ENCODE measurements at places on chromosomes 1 and 21.

DNA sequence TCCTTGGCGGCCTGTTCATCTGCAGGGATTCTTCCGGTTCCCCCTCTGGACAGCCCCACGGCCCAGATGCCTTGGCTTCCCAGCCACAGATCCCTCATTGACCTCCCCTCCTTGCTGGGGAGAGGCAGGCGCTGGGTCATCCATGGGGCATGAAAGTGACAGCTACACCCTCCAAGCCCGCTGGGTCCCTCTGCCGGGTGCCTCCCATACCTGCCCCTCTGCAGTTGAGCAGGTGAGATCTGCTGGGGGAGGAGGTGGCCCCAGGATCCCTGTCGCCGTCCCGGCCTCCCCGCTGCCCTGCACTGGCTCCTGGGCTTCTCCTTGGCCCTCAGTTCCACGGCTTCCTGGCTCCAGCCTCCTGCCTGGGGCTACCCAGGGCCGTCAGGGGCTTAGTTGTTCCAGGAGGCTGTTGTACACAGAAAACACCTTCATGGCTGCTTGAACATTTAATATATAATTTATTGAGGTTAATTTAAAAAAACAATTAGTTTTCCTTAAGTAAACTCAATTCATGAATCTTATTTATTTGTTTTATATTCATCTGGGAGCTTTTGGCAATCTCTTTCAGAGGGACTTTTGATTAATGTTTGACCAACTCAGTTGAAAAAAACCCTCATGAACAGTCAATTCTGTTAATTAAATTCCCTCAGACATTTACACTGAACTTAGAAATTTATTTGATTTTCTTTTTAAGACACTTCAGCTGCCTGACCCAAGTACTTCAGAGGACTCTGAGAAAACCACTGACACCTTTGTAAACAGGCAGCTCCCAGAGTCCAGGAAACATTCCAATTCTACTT lies 67.6 kb upstream of the ABCG1 start:
- no peak for DNase-seq

- no peak for DNase-seq
These were observed 11.1 kb downstream of the BATF3 start for GRCh38 chr1:212688341-212689047.

DNA sequence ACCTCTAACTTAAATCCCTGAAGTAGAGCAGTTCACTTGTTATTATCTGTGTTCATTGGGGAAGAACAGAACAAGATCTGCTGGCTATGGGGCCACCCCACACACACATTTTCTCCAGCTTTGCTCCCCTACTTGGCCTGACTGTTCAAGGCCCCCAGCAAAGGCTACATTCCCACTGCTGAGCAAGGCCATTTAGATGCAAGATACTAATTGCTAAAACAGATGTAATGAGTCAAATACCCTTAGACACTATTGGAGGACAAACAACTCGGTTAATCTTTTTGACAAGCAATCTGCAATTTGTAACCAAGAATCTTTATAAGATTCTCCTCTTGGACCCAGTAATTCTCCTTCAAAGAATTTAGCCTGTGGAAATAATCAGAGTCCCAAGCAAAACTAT lies 67.7 kb downstream of the NAV1 start:
- DNase-seq, result no peak

GRCh38 chr1:176559878-176560277 lies 96.9 kb downstream of the PAPPA2 start:
- DNase-seq, result peak; percentile 67

DNA sequence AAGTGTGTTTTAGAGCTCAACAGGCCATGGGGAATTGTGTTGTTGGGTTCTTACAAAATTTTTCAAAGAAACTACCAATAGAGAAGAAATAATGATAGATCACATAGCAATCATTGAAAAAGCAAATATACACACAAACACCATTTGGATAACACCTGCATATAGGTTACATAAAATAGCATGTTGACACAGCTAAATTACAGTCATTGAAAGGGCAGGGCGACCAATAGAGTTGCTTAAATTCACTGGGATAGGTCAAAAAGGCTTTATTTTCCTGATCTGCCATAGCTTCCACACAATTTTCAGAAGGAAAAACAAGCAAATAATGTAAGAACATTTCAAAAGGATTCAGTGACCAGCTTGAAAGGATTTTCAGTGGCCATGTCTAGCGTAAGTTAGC lies 57.9 kb upstream of the FGGY start:
- DNase-seq, result no peak

DNA sequence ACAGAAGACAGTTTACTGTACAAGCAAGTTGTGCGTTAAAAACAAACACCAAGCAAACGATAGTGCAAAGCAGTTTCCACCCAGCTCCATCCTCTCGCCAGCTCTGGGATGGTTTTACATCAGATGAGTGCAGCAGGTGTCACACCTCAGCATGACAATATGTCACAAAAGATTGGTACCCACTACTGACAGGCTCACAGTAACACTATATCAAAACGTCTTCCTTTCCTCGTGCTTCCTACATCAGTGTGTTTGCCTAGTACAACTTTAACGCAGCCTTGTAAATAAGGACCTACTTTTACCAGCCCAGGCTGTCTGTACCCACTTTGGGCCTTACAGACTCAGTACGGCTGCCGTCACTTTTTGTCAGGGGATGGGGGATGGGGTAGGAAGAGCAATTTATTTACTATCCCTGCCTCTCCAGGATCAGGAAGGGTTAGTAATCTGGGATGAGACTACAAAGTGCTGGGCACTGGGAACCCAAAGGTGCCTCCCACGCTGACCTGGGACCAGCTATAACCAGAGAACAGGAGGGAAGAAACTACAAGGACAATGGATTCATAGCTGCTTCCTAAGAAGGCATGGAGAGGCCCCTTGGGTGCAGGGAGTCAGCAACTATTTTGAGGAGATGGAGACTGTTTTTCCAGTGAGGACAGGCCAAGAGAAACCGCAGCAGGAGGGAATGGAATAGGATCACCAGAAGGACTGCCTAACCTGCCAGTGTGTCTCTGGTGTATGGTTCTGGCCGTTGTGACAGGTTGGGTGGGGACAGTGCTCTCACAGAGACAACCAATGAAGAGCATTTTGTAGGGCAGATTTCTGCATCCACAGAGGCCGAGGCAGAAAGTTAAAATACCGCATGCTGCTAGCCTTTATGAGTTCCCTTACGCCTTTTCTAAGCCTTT lies 30.2 kb downstream of the RUNX3 start:
- no peak for DNase-seq

DNA sequence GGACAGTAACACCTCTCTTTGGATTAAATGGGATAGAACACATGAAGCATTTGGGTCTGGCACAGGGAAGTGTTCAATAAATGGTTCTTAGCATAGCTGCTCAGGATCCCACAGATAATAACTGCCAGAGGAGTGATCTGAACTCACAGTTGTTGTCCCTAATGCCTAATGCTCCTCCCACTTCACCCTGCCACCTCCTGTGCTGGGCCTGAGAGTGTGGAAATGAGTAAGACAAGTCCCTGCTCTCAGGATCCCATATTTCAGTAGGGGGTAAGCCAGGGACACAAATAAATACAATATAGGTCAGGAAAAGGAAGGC lies 19.9 kb upstream of the FOXO6 start:
- DNase-seq, result no peak

- DNase-seq, result peak; percentile 57
These were observed 636 bp downstream of the VAMP4 start for GRCh38 chr1:171740987-171741871.

- no peak for DNase-seq
These were observed 1.4 kb upstream of the STMN1 start for GRCh38 chr1:25907601-25908000.

DNA sequence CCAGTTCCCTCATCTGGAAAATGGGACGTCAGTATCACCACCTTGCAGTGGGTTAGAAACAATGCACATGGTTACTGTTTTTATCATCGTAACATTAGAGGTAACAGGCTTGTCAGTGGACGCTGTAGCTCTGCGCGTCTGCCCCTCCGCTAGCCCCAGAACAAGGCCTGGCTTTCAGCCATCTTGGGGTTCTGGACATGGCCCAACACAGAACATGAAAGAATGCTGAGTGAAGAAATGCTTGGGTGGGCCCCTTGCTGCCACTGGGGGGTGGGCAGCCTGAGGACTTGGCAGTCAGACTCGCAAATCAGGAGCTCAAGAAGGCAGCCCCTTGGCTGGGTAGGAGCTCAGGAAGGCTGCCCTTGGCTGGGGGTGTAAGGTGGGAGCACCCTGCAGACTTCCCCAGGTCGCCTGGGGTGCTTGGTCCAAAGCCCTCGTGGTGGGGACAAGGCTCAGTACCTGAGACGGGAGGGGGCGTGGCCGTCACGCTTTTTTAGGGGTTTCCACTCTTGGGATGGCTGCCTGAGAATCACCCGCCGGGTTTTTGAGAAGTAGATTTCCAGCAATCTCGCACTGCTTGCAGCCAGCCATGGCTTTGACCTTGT lies 51.7 kb downstream of the SLC37A1 start:
- DNase-seq, result no peak

- DNase-seq, result no peak
These were observed 81.6 kb upstream of the IRF2BP2 start for GRCh38 chr1:234691567-234691966.

DNA sequence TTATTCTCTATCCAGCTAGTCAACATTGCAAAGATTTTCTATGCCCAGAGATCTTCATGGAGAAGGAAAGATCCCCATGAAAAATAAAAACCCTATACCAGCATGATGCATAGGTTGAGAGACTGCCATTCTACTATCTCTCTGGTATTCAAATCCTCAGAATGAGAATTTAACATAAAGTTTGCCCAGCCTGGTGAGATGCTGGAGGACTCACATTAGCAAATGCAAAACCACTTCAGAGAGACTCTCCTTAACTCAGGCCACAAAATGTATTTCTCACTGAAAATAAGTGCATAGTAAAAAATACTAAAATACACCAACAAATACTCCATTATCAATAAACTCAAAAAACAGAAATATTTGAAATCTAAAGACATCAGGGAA lies 430.0 kb upstream of the RUNX1 start:
- no peak for DNase-seq

- no peak for DNase-seq
These were observed 122.8 kb upstream of the IVNS1ABP start for GRCh38 chr1:185439727-185440415.

- no peak for DNase-seq
These were observed 235.3 kb upstream of the KCNK2 start for GRCh38 chr1:214847071-214847810.

DNA sequence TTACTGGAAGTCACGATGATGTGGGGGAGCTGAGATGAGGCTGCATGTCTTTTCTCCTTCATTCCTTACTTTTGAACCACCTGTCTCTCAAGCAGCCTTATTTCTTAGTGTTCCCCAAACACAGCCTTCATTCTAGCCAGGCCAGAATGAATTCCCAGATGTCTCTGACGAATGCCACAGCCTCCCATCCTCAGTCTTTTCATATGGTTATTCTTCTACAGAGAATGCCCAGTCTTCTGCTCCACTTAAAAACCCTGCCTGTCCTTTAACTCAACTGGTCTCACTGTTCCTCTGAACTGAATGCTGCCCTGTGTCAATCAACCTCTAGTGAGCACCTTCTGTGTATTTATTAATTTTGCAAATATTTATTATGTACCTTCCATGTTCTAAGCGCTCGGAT lies 156.2 kb downstream of the PLA2G4A start:
- peak; percentile 15 for DNase-seq

DNA sequence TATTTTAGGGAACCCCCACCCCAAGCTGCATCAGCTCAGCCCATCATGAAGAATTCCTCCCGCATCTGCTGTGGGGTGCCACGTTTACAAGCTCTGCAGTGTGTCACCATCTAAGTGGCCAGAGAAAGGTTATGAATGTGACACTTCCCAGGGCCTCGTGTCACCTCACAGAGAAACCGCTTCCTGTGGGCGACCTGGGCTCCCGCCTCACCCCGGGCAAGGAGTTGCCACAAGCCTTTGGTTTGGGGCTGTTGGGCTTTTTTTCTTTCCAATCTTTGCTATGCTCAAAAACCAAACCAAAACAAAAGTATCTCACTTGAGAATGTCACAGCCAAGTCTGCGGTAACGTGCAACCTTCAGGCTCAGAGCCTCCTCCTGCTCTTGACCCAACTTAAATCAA lies 82.1 kb upstream of the ARHGEF16 start:
- DNase-seq, result no peak

GRCh38 chr1:35715568-35716002 lies 3.1 kb downstream of the C1orf216 start:
- peak; percentile 91 for DNase-seq

DNA sequence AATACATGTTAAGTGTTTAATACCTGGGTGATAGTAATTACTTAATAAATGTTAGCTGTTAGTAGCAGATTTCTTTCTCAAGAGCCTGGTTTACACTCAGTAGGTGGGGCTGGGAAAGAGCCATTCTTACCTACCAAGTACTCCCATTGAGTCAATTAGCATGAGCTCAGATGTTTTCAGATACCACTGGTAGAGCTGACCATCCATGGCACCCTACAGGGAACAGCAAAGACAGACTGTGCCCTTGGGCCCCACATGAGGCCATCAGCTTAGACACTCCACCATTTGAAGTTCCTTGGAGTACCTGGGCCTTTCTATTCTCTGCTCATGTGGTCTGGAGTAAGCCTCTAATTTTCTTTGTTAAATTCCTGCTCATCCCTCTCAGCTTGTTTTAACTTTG lies 179.3 kb downstream of the CACNA1E start:
- no peak for DNase-seq

GRCh38 chr1:44505210-44505993 lies 100.3 kb downstream of the RNF220 start:
- DNase-seq, result no peak

DNA sequence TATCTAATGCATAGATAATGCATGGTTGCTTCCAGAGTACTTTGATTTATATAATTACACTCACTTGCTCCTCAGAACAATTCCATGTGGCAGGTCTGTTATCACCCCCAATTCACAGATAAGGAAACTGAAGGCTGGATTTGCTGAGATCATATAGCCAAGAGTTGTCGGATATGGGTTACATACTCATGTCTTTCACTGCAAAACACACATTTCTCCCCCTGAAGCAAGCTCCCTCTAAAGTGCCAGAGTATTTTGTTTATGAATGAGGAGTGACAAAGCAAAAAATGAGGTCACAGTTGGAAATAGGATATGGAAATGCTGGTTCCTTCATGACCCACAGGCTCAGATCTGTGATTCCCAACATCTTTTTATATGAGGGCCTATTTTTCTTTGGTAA lies 134.2 kb downstream of the ROR1 start:
- no peak for DNase-seq

GRCh38 chr1:3164671-3165070 lies 95.7 kb downstream of the PRDM16 start:
- no peak for DNase-seq

GRCh38 chr1:57156907-57157306 lies 191.1 kb upstream of the C8B start:
- no peak for DNase-seq

DNA sequence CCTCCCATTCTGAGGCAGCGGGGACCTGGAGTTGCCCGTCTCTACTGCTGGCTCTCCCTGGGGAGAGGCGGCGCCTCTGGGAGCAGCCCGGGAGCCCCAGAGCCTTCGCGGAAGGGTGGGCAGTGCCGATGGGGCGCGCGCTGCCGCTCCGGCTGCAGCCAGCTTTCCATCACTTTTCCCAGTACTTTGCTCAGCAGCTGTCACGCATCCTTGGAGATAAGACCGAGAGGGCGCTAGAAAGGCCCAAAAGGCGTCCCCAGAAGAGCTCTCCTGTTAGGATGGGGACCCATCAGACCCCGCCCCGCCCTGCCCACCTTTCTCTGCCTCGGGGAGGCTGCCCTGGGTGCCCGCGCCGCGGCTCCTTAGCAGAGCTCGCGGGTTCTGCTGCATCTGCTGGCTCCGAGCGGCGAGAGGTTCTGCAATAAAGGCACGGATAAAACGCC lies 534 bp downstream of the KCNH1 start:
- DNase-seq, result no peak

- no peak for DNase-seq
These were observed 130.0 kb downstream of the LIPI start for GRCh38 chr21:14080764-14081096.
